ENCODE measurements at places on chromosomes 2 and 18. TPM values are rescaled to one million over a fixed set of nuclear protein-coding genes. Genes with fewer than 3 reads are reported as not detected.

- DNase-seq = no peak
Measured at GRCh38 chr18:36543991-36544725, 246.6 kb downstream of the FHOD3 start.

- no peak for DNase-seq
Measured at GRCh38 chr2:120982598-120982997, 246.9 kb downstream of the GLI2 start.

- DNase-seq = no peak
Measured at GRCh38 chr2:200743042-200743676, 68.6 kb upstream of the BZW1 start.

DNA sequence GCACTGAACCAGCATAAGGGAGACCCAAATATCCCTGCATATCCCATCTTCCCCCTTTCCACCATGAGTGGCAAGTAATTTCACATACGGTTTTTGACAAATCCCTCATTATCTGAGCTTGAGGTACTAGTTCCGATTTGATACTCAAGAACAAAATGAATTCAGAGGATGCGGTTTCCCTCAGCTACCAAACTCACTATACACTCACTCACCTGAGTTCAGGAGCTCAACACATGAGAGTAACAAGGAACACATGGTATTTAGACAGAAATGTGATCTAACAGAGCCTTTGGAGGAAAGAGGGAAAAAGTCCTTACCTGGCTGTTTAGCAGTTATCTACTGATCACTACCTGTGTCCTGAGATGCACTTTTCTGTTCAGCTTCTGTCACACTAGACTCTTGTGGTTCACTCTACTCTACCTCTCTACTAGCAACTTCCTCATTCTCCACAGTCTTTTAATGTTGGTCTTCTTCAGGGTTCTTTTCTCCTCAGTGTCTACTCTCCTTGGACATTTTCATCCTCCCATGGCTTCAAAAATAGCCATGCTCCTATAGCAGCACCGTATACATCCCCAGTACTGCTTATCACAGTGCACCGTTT is 25.1 kb downstream of the ASXL2 start:
- DNase-seq = no peak

- DNase-seq = peak; percentile 56
Measured at GRCh38 chr18:77059294-77059916, 73.2 kb downstream of the MBP start.

DNA sequence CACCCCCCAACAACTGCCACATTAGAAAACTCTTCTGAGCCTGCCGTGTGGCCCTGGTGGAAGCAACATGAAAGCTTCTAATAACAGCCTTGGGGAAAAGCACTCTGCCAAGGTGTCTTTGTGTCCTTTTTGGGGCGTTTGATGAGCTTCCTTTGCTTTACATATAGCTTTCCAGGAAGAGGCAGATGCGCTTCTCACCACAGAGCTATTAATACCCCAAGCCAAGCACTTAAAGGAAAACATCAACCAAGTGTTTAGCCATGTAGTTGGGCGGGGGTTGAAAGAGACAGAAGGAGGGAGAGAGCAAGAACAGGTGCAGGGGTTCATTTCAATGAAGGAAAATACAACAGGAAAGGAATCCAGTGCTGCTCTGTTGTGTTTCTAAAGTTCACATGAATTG is 176.1 kb downstream of the VAPA start:
- DNase-seq = no peak

- no peak for DNase-seq
Measured at GRCh38 chr2:2834105-2834504, 503.0 kb upstream of the MYT1L start.

DNA sequence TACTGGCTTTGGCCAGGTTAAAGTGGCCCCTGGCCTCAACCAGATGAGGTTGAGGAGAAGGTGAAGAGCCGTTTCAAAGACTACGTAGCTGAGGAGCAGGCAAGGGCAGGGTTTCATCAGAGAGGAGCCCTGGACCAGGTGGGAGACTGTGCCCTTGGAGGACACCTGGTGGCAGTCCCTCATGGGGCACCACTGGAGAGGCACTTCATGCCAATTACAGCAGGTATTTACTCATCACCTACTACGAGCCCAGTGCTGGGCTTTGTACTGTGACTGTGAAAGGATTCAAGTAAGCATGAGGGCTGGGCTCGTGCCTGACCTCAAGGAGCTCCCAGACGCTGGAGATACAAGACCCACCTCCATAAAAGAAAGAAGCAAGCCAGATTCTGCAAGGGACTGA is 37.6 kb downstream of the SMAD7 start:
- no peak for DNase-seq

DNA sequence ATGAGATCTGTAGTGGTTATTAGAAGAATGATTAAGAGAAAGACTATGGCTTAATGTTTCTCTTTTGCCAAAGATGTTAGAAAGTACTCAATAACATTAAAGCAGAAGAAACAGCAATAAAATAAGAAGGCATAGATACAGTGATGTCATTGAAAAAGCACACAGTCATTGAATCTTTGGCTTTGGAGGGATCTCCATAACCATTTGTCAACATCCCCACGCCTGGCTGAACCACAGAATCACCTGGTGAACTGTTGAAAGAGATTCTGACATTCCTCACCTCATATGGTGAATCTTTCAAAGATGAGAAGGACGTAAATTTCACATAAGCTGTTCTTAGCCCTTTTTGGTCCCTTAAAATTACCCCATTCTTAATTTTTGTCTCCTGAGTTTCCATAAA is 324.6 kb upstream of the NRP2 start:
- DNase-seq = no peak

DNA sequence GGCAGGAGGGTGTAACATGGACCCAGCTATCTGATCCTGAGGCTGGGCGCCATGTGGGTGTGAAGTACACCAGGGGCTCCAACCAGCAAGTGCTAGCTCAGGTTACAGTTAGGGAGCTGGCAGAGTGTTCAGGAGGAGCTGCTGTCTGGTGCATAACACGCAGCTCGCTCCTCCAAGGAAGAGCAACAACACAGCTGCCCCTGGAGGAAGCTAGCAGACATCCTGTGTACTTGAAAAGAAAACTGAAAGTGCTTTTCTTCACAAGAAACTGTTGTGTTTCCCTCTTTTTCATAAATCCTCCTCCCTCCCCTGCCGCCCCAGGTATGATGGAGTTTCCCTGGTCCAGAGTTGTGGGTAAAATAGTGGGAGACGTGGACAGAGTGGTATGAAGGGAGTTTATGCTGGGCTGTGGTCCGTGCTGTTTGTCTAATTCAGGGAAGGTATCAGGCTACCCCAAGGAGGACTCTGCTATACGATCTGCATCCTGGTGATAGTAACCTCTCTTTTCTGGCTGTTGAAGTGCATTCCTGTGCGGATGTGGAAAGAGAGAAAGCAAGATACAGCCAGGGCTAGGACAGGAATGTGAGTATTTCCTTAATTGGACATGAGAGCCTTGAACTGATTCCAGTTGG is 6.1 kb upstream of the LBH start:
- DNase-seq = peak; percentile 59

DNA sequence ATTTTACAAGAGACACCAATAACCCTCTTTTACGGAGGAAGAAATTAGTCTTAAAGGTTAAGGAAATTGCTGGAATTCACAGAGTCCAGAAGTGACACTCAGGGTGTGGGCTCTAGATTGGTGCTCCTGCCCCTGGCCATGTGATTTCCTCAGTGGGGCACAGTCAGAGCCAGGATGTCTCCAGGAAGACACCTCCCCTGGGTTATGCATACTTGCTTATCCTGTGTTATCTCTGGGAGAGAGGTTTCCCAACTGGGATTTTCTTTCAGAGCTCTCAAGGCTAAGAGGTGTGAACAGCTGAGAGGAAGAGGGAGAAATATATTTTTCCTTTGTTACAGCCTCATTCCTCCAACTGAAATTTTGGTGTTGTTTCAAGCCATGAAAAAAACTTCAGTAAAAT is 125.6 kb upstream of the CELF4 start:
- no peak for DNase-seq

DNA sequence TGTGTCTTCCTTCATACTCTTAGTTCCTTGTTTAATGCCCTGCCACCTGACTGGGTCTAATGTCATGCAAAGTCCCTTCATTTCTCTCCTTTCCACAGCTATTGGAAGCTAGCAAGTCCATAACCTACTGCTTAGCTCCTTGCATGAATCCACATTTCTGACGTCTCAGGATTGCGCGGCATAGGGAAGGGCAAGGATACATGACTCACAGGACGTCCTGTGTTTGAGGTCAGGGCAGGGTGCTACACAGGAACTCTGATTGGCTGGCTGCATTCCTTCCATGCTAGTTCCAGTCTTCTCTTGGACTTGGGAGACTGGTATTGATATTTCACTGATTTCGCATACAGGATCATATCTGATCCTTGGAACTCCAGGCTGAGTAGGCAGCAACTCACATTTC is 137.9 kb downstream of the CDH2 start:
- no peak for DNase-seq

- DNase-seq = no peak
Measured at GRCh38 chr18:3223356-3223755, 3.6 kb upstream of the MYOM1 start.

DNA sequence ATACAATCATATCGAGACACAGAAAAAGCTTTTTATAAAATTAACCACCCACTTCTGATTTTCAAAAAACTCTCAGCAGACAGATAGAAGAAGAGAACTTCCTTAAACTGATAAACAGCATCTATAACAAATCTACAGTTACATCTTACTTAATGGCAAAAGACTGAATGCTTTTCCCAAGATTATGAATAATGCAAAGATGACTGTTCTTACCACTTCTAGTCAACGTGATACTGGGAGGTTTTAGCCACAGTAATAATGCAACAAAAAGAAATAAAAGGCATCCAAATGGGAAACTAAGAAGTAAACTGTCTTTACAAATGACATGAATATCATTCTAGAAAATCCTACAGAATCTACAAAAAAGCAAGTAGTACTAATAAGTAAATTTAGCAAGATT is 58.0 kb upstream of the TMEM247 start:
- no peak for DNase-seq

DNA sequence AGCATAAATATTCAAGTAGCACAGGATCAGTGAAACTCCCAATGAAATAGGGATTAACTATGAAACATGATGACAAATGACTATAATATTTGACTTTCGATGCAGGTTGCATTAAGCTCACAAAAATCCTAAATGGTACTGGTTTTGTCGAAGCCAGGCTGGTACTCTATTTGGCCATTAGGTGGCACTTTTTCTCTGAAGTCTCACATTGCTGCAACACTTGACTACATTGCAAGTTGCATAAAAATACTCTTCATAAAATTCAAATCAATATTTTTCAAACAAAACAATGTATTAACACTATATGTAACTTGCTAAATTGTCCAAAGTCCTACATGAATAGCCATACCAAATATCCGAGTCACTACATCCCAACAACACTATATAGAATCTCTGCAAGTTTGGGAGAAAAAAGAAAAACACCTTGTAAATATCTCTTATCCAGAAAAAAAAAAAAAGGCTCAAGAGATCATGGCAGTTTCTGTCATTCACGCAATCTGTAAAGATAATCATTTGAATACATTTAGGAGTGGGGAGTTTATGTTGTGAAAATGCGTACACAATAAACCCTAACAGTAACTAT is 9.5 kb downstream of the RTTN start:
- DNase-seq = no peak

GRCh38 chr2:3575534-3576262 is 638 bp downstream of the RPS7 start:
- DNase-seq = no peak

DNA sequence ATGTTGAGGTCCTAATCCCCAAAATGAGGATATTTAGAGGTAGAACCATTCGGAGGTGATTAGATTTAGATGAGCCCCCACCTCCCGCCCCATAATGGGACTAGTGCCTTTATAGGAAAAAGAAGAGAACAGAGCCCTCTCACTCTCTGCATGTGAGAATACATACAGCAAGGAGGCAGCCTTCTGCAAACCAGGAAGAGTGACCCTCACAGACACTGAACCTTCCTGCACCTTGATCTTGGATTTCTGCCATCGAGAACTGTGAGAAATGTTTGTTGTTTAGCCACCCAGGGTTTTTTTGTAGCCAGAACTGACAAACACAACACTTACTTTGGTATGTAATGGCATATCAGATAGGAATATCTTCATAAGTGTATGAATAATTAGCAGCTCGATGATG is 83.7 kb downstream of the XIRP2 start:
- no peak for DNase-seq

DNA sequence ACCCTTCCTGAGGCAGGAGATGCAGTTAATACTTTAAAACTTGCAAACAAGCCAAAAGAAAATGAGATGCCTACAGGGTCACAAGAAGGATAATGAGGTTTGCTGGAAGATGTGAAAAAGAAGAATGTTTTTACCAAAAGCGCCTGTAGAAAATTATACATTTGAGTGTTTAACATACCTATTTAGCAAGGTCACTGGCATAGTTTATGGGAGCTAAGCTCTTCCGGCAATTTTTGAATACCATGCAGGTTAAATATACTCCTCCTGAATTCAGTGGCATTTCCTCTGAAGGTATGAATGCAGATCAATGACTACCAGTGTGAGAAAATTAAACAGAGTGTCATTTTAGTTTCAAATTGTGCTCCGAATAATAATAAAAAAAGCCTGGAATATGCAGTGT is 21.2 kb upstream of the MAP3K20 start:
- DNase-seq = no peak

- DNase-seq = no peak
Measured at GRCh38 chr2:85867121-85867520, 21.7 kb downstream of the ST3GAL5 start.

DNA sequence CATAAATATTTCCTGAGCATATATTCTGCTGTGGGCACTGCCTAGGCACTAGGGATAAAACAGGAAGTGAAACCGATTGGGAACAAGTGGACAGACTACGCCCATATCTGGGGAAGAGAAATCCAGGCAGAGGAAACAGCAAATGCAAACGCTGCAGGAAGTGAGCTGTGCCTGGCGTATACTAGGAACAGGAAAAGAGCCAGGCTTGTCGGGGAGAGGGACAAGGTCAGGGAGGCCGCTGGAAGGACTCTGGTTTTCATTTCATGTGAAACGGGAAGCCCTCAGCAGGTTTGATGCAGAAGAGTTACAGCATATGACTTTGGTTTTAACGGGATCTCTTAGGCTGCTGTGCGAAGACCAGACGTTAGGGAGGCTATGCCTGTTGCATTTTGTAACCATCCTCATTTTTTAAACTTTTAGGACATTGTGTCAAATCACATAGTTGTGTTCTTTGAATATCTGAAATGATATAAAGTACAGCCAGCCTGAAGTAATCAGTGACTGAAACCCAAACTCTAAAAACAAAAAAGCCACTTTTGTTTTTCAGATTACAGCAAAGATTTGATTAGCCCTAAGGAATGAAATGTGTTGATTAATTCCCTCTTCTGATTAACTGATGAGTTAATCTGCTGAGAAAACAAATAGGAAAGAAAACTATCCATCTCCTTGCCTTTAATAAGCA is 110.2 kb upstream of the PIEZO2 start:
- DNase-seq = peak; percentile 37

- DNase-seq = no peak
Measured at GRCh38 chr18:79355433-79356335, 40.0 kb upstream of the NFATC1 start.

- DNase-seq = no peak
Measured at GRCh38 chr2:71609441-71609840, 156.1 kb downstream of the DYSF start.

The SEH1L gene
- 19.8 TPM for total RNA-seq

The TMX3 gene
- total RNA-seq = 13.7 TPM

The TGOLN2 gene
- total RNA-seq = 81.7 TPM

The CHAC2 gene
- total RNA-seq = 3.7 TPM

The STEAP3 gene
- total RNA-seq = 21.7 TPM

The NYAP2 gene
- total RNA-seq = 0.36 TPM

The SERPINB13 gene
- not detected for total RNA-seq

The GKN2 gene
- total RNA-seq = not detected

The UNC80 gene
- not detected for total RNA-seq

The ANKRD30BL gene
- total RNA-seq = not detected

The REG3A gene
- not detected for total RNA-seq

All from gastrocnemius medialis (tissue), 4 donors.